ENCODE measurements at places on chromosomes 5 and 9.
A peak's percentile ranks its signal among the peaks of the same experiment; 100 is the strongest.

DNA sequence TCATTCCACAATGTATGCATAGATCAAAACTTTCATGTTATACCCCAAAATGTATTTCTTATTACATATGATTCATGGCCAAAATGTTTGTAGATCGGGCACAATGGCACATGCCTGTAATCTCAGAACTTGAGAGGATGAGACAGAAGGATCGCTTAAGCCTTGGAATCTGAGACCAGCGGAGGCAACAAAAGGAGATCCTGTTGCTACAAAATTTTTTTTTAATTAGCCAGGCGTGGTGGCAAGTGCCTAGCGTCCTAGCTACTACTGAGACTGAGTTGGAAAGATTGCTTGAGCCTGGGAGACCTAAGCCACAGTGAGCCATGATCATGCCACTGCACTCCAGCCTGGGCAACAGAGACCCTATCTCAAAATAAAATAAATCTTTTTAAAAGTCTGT lies 89.9 kb downstream of the MAPKAP1 start:
- no peak for DNase-seq

GRCh38 chr9:96020792-96021550 lies 145.5 kb downstream of the ERCC6L2 start:
- DNase-seq, result peak; percentile 83

GRCh38 chr9:35847792-35848572 lies 19.0 kb downstream of the TMEM8B start:
- DNase-seq, result no peak

DNA sequence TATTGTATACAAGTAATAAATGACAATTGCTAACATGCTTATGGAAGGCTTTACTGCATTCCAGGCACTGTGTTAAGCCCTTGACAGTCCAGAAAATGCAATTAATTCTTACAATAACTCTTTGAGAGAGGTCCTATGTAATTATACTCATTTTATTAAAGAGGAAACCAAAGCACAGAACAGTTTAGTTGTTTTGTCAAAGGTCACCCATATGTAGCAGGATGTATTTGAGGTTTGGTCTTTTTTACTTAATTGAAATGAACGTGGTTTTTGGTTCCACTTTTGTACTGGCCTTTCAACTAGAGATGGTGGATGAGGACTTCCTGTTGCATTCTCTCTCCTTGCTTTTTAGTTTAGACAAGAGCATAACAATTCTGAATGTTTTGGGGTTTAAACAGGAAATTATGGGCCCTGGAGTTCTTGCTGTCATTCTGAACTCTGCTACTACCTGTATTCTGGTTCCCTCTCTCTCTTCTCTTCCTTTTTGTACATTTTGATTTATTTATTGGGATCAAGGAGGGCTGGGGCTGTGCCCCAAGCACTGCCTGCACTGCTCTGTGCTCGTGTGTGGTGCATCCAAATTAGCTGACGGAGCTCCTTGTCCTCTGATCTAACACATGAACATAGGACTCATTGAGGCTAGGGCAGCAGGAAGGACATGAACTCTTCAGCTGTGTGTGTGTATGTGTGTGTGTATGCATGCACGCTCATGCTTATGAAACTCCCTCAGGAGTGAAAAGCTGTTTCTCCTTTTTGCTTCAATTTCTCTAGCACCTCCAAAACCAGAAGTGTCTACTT lies 47.4 kb downstream of the SLC28A3 start:
- DNase-seq, result no peak

DNA sequence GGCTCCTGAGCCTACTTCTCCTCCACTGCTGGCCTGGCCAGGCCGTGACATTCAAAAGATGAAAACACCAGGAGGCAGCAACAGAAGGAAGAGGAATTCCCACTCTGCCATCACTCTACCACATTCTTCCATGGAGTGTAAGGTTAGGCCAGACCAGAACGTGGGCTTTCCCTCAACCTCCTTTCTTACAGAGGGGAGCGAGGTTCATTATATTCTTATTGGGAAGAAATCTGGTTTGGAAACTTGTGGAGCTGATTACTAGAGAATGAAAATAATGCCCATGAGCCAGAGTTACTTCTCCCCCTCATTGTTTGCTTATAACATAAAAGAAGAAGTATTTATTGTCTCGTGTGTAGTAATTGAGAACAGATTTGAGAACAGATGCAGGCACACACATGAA lies 136.3 kb upstream of the BASP1 start:
- no peak for DNase-seq

DNA sequence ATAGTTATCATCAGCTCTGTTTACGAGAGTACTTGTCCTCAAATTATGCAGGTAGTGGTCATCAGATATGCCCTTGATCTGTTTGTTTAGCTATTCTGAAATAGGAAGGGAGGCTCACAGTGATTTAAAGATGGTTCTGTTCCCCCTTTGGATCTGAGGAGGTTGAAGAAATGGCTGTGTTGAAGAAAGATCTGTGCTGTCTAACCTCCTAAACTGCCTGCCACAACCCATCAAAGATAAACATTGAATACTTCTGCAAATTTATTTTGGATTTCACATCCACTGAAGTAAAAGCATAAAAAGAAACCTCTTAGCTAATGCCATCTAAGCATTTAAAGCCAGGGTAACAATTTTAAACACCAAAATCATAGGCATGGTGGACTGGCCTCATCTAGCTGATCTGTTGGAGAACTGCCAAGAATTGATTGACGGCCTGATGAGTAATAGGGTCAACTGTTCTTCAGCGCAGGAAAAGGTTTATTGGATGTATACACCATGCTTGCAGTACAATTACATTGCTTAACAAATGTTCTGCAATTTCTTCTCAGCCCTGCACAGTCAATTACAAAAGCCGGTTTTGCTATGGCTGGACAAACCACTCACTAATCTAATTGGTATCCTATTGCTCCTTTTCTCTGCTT lies 97.6 kb downstream of the SEMA6A start:
- DNase-seq, result no peak

GRCh38 chr9:100324594-100325200 lies 28.0 kb downstream of the TEX10 start:
- no peak for DNase-seq

DNA sequence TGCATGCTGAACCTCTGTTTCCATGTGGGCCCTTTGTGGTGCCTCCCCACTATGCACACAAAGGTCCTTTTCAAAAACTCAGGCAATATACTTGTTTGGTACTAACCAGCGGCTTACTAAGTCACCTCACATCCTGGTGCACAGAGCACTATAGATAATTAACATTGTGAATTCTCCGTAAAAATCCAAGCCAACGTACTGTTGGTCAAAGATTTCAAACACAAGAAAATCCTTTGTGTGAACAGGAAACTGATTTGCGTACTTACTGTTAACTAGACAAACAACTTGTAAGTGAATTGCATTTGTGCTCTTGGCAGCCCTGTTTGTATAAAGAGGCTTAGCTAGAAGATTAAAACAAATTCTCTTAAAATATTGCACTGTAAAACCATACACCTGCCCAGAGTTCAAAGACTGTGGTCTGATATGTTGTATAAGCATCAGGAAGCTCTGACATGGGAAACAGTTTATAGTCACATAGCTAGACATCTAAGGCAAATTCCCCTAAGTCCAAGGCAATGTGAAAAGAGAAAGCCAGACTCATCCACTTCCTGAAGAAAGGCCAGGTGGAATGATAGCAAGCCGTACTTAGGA lies 125.0 kb upstream of the SLC12A2 start:
- no peak for DNase-seq

DNA sequence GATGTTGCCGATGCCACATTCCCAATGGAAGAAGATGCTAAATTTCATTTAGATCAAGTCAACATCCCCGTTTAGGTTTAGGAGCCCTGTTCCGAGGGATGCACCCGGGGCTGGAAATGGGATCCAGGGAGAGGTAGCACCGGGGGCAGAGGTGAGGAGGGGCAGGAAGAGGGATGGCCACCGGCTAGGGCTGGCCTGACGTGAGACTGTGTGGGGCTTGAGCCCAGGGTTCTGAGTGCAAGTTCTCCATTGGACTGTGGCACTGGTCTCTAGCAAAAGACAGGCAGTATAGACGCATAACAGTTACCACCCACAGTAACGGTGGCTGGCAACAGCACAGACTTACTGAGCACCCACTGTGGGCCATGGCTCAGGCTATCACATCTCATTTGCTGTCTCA lies 209.0 kb upstream of the MVB12B start:
- no peak for DNase-seq

DNA sequence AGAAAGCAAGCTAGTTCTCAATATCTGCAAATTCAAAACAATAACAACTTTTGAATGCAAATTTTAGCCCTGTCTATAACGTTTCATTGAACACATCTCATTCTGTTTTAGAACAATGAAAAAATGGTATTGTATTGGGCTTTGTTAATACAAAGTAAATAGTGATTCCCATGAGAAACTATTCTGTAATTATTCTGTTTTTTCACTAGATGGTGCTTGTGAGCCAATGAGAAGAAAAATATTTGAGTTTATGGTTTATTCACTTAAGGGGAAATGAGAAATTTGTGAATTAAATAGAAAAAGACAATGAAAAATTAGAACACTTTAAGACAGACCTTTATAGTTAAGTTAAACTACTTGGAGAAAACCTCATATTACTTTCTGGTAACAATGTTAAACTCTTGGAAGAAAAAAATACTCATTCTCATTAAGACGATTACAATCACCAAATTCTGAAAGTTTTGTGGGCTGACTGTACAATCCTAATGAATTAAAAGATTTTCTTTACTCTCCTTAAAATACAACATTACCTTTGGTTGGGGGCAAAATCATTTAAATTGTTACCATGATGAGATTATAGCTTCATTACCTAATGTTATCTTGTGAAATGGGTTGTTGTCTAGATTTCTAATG lies 127.0 kb downstream of the NNT start:
- no peak for DNase-seq

- peak; percentile 66 for DNase-seq
Observed at GRCh38 chr9:21559402-21560280, 77.5 kb upstream of the IFNE start.

DNA sequence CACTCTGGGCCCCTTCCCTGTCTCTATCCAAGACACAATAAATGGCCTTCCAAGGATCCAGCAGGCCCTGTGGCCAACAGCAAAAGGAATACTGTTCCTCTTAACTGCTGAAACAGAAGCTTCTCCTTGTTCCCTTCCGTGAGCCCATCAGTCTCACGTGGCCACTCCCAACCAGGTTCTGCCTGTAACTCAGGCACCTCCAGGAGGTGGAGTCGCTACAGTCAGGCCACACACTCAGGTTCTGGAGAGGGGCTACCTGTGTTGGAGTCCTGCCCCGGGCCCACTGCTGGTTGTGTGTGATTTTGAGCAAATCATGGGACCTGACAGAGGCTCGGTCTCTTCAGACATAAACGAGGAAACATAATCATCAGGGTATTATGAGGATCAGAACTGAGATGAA lies 10.3 kb downstream of the FAT2 start:
- DNase-seq, result no peak

DNA sequence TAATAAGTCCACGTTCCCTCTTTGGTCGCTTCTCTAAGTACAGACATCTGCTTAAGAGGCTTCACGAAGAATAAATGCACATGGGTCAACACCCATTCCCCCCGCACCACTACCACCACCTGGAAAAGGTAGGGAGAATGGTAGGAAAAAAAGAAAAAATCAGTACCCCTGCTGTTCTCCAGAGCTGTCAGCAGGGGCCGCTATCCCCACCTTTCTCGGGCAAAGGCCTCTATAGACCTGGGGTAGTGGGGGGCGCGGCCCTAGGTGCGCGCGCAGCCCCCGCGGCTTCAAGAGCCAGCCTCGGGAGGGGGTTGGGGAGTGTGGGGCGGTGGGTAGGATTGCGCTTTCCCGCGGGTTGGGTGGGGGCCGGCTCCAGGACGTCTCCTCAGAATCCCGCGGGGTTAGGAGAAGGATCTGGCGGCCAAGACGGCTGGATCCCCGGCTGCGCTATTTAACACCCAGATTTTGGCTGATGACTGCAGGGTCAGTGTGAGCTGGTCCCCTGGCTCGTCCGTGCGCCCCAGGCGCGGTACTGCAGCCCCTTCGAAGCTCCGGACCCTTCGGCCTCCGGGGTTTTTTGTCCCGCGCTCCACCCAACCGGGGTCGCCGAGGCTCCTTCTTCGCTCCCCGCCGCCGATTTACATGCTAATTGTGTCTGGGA lies 1.6 kb upstream of the SEMA6A start:
- DNase-seq, result peak; percentile 87

DNA sequence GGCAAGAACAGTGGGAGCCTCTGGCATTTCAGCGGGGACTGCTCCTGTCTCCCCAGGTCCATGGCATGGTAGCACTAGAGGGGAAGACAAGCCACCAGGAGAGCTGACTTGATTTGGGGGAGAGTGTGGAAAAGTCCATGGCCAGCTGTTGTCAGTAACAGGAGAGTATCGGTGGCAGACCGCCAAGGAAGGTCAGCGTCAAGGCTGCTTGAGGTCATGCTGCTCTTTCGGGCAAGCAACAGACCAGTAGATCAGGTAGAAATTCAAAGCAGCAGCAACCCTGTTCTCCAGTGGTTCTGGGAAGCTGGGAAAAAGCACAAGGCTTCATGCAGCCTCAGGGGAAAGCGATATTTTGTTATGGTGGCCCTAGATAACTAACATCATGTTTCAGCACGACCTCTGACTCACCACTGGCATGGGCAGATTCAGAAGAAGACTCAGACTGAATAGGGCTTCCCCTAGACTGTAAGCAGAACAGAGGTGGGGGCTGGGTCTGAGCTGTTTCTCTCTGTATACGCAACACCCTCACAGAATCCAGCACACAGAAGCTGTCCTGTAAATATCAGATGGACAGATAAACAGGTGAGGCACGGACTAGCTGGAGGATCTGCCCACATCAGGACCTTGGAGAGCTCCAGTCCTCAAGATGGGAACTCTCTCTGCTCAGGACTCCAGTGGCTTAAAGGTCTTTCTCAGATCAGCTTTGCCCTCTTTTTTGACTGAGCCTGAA lies 35.2 kb upstream of the PLEKHG4B start:
- no peak for DNase-seq

DNA sequence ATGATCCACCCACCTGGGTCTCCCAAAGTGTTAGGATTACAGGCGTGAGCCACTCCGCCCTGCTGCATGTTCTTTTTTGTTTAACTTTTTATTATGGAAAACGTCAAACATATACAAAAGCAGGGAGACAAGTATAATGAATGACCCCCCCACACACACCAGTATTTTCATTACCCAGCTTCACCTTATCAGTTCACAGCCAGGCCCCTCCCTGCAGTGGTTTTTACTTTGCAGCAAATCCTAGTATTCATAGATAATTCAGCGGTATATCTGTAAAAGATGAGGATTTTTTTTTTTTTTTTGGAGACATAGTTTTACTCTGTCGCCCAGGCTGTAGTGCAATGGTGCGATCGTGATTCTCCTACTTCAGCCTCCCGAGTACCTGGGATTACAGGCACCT lies 2.3 kb downstream of the POMT1 start:
- DNase-seq, result no peak

All from right cardiac atrium (tissue), 5 donors.